ENCODE measurements at places on chromosomes 3 and 15.

DNA sequence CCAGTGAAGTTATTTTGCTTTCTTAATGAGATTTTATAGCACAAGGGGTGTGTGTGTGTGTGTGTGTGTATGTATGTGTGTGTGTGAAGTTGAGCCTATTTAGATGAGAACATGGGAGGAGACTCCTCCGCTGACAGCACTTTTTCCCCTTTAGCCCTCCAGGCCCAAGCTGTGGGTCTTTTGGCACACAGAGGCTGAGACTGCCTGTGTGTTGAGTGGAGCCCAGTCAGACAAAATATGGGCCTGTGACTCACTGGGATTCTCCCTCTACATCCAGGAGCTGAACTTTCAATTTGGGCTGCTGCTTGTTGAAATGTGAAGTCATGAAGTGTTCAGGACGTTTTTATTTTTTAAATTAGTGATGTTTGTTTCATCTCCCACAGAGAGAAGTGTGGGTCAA lies 108.0 kb downstream of the MFSD1 start:
- no peak for DNase-seq

DNA sequence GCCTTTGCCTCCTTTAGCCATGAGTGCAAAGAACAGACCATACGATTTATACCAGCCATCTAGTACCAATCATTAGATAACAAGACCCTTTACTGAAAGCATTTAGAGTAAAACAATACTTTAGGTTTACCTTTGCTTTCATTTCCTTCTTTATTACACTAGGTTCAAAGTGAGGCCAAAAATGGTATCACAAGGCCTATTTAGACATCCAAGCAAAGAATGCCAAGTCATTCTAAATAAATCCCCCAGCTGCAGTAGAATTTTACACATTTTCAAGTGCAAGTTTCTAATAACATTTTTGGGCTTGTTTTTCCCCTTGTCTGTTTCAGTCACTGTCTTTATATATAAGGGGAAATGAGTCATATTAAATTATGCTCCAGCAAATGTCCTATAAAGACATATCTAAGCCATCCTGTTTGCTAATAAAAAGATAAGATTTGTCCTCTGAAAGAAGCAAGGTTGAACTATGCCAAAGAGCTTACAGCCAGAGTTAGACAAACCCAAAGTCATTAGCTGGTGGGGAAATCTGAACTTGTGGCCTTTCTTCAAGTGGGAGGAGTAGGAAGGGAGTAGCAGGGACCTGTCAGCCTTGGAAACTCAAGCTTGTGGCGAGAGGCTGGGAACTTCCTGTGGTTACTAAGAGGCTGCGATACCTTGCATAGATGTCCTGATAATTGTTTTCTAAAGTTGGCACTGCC lies 232.7 kb downstream of the MECOM start:
- no peak for DNase-seq

DNA sequence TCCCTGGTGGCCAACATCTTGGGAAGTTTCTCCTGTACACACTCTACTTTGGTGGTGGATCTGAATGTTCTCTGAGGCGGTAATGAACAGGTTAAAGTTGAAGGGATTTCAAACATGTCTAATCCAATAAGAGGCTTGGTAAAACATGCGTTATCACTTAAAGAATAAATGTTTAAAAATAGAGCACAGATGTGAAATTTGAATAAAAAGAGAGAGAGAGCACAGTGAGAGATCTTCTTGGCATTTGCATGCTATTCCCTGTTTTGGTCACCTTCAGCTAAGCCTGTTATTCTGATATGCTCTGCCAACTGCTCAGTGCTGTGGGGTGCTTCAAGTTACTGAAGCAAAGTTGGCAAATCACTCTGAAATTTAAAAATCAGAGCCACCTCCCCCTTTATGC lies 237.7 kb upstream of the WNT5A start:
- no peak for DNase-seq

GRCh38 chr15:65326818-65327217 lies 22.3 kb downstream of the RNU5B-1 start:
- DNase-seq = no peak

- no peak for DNase-seq
Observed at GRCh38 chr3:7798276-7798675, 703.3 kb upstream of the LMCD1 start.

DNA sequence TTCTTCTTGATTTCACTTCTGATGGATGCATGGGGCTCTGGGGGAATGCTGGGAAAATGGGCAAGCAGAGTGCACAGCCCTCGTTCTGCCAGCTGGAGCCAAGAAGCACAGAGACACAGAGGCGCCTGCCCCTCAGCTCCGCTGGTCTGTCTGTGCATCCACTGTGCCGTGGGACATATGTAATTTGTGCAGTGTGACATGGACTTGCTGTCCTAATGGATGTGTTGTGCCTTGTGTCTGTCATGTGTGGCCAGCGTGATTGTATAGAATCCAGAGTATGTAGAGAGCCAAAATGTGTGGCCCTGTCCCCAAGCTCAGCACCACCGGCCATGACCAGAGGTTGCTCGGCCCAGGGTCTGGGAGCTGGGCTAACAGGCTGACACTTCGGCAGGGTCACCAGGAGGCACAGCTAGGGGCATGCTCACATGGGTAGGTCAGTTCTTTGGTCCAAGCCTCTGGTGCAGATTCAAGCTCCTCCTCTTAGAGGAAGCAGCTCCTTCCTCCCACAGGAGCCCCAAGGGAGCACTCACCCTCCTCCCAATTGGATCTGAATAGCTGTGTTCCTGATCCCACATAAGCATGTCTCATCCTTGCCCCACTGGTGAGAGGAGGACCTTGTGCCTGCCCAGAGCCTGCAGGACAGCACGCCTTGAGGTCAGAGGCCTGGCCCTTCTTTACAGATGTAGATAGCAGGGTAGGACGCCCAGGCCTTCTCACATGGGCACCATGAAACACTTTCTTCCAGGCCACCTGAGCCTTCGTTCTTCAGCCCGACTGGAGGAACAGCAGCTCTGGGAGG lies 100.8 kb upstream of the ABHD17C start:
- DNase-seq = no peak

DNA sequence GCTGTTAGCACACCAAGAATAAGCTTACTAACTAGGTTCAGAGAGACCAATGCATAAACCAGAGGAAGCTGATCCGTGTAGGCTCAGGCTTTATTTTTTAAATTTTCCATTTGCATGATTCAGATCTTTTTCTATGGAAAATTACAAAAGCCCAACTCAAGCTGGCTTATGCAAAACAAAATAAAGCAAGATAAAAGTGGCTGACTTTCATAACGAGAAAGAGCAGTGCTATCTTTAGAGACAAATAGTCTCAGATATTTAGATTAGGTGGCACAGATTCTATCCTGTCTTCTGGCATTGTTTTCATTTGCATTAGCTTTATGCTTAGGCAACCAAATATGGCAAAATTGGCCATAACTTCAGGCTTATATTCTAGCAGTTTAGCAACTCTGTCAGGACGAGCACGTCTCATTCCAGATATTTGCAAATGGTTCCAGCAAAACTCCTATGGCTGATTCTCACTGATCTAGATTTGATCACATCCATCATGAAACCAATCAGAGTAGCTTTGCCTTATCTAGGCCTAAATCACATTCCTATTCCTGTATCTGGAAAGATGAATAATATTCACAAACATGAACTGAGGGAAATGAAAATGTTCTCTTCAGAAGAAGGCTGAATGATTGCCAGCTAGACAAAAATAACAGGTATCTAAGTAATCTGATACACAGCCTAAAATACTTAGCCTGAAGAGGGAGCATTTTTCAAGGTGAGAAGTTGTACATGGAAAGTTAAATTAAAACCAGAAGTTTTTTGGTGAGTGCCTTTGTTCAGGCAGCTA lies 216.4 kb upstream of the DPPA4 start:
- DNase-seq = no peak

DNA sequence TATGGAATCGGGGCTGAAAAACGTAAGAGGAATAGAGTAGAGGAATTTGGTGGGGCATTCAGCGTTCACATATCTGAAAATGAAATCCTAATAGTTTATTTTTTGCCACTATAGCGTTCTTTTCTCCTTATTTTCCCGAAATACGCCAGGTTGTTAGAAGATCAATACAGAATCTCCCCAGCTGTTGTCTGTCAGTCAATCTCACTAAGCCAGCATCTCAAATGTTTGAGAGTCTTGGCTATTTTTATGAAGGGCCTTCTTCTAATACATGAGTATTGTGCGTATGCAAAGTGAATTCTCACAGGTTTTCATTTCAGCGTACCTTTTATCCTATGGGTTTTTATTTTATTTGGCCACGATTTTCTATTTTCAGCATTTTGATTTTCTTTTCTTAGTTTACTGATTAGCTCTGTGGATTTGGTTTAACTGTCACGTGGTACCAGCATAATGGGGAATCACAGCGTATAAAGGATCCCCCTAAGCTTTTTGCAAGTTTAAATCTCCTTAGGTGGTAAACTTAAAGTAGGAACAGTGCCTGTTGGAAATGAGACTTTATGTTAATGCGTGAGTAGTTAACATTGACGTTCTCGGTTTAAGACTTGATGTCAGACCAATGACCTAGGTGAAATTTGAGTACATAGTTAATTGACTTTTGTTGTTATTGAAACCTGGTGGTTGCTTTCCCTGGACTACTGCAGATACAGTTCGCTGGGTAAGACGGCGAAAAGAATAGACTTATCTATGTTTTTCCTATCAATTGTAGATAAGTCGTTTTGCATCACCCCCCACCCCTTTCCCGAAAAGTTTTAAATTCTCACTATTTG lies 1.3 kb downstream of the FXR1 start:
- no peak for DNase-seq

- DNase-seq = no peak
Observed at GRCh38 chr3:168156479-168156878, 60.8 kb upstream of the GOLIM4 start.

Measured in stimulated activated CD4-positive, alpha-beta T cell treated with anti-CD3 and anti-CD28 coated beads, Interleukin-4, amount 100 ng/mL, for 24 hours (primary cell).